ENCODE measurements at places on chromosomes 3 and 15.

- no peak for DNase-seq
These were observed 984 bp upstream of the SMARCC1 start for GRCh38 chr3:47782446-47783308.

DNA sequence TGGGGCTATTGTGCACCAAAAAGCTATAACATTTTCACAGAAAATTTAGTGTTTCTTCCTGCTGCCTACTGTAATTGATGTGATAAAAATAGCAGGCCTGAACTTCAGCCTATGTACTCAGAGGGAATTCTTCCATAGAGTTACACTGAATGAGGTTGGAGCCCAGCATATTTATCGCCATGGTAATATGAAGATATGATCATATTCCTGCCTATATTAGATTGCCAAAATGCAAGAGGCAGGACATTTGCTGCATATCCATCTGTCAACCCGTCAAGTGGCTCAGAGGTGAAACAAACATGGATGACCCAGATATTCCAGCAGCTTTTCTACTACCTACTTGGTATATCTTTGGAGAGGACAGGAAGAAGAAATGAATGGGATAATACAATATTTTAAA lies 1150.6 kb downstream of the TBL1XR1 start:
- DNase-seq, result no peak

DNA sequence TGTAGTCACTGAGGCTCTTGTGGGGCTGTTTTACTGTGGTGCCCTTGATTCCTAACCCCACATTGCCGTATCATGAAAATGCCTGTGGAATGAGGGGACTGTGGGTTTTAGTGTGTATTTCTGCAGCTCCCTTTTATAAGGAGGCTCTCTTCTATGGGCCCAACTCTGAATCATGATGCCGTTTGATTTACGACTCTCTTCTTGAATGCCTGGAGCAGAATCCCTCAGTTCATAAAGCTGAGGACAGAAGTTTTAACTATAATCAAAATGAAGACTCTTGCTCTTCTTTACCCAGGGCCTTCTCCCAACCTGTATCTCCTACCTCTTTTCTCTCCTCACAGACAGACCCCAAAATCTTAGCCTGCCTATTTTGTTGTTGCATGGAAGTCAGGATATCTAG lies 109.5 kb downstream of the RARB start:
- DNase-seq, result no peak

GRCh38 chr3:50375258-50375931 lies 16.1 kb upstream of the TMEM115 start:
- DNase-seq, result no peak

DNA sequence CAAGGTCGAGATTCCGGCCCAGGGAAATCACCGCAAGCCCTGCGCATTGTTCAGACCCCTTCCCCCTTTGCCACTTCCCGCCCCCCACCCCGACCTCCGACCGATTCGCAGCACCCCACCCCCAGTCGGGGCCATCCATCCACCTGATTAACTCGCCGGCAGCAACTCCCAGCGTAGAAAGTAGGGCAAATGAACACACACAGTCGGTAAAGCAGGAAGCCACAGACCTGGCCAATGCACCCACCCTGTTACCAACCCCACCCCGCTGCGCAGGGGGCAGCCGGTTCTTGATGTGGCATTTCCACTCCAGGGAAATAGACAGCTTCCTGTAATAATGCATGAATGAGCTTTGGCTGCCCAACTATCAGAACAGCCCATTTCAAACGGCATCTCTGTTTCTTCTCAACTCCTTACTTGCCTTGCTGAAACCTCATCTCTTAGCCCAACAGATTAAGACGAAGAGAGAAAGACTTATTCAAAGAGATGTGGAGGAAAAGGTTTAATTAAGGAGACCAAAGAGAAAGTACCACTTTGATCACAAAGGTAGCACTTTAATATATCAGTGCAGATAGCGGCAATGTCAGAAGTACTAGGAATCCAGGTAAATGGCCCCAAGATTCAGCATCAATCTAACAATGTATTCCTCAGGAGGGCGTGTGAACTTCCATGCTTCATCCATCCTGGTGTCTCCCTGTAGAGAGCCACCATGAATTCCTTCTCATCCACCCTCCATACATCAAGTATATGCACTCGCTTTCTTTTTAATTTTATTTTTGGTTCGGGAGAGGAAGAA lies 1.9 kb downstream of the TNIK start:
- peak; percentile 12 for DNase-seq

GRCh38 chr3:128448491-128448890 lies 18.2 kb downstream of the DNAJB8 start:
- no peak for DNase-seq

DNA sequence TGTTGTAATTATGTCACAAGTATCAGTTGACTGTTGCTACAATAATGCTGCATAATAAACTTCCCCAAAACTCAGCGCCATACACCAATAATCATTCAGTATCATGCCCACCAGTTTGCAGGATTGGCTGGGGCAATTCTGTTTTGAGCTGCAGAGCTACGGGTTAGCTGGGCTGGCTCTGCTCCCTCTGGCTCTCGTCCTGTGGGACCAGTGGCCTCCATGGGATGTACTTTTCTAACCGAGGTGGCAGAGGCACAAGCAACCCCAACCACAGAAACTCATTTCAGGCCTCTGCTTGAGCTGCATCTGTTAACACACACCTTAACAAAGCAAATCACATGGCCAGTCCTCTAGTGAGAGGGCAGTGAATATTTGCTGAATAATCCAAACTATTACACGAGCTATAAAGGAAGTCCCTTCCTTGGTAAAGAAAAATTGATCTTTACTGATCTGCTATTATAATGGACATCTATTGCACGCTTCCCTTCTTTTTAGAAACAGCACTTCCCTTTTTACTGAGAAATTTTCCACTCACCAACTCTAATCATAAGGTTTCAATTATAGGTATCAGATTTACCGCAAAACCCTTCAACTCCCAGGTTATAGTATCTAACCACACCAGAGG lies 10.9 kb upstream of the BCL2A1 start:
- no peak for DNase-seq

- DNase-seq, result no peak
These were observed 30.2 kb upstream of the ALDH1L1 start for GRCh38 chr3:126210606-126211005.

- no peak for DNase-seq
These were observed 654.9 kb downstream of the ZPLD1 start for GRCh38 chr3:103089758-103090157.

DNA sequence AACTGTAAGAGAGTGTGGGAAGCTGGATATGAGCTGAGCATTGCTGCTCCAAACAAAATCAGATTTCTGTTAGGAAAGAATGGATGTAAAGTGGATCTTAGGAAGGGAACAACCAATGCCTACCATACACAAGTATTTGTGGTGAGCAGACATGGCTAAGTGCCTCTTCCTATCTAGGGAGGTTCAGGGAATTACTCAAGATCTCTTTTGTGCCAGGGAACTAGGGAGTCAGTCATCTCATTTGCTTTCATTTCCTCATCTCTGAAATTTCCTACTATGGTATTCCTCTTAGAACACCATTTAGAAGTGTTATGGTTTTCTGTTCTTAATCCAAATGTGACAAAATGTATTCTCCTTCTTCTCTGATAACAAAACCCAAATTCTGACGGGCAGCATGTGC lies 396.5 kb downstream of the FHIT start:
- no peak for DNase-seq

All from stimulated activated CD8-positive, alpha-beta memory T cell treated with anti-CD3 and anti-CD28 coated beads, Interleukin-15, amount 100 ng/mL, for 48 hours (primary cell).